ENCODE measurements at places on chromosomes 11 and 22.
A peak's percentile ranks its signal among the peaks of the same experiment; 100 is the strongest.

GRCh38 chr11:23594755-23595154 lies 734.5 kb upstream of the CCDC179 start:
- no peak for DNase-seq

- no peak for DNase-seq
Measured at GRCh38 chr11:106276859-106277436, 199.5 kb downstream of the AASDHPPT start.

DNA sequence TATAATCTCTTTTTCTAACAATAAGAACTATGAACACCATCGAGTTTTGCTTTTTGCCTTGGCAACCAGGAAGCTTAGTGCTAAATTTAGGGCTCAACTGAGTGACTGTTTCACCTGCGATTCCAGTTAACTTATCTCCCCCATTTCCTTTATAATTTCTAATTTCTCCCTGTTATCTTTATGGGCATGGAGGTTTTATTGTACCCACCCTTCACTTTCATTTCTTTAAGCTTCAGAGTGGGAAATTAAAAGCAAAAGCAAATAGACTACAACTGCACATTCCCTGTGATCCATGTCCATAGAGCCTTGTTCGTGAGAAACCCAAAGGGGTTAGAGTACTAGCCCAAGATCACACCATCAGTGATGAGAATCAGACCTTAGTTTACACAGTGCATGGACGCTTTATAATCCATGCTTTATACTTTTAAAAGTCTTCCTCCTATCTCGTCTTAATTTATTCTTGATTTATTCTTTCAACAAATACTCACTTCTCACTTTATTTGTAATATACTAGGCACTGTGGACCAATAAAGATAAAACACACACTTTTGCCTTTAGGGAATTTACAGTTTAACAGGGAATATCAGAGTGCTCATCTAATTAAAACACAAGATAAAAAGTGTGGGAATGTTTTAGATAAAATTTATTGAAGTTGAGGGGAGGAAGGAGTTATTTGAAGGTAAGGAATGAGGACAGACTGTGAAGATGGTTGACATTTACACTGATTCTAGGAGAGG lies 40.6 kb downstream of the ADAMTS15 start:
- DNase-seq, result no peak

GRCh38 chr11:60895687-60896086 lies 10.7 kb downstream of the PRPF19 start:
- DNase-seq, result no peak

DNA sequence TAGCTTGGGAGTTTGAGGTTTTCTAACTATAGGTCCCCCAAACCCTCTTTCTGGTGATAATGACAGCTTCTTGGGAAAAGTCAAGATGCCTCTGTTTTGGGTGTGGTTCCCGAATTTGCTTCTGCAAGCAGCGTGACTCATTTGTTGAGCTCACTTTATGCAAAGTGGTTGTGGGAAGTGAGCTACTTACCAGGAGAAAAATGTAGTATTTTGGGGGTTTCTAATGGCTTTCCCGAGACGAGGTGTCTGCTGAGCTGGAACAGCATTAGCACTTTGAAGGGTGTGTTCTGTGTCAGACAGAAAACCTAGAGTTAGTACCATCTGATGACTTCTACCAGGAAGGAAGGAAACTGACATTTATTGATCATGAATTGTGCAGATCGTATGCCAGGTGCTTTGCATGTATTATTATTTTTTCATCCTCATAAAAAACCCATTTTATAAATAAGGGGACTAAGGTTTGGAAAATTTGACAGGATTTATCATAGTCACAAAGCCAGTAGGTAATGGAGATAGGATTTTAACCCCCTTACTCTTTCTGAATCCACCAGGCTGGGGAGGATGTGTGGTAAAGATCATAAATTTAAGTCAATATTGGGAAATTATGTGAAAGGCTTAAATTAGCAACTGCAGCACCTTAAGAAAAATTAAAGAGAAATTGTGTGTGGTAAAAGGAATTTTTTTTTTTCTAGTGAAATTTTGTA lies 108.8 kb upstream of the CD44 start:
- no peak for DNase-seq

GRCh38 chr22:30637701-30638114 lies 2.1 kb downstream of the SLC35E4 start:
- no peak for DNase-seq

DNA sequence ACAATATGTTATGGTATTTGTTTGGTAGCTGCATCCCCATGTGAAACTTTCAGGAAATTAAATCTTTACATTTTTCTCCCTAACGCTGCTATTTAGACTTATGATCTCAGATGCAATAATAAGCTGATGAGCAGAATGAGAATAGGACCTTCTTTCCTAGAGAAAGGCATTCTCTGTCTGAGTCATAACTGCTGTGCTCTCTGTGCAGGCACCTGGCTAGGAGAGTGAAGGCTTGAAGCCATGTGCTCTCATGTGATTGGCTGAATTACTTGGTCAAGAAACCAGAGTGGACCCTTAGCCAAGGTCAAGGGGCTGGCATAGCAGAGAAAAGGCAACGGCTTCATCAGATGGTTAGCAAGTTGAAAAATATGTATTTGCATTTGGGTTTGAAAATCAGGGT lies 185.0 kb downstream of the ADAMTS15 start:
- no peak for DNase-seq

DNA sequence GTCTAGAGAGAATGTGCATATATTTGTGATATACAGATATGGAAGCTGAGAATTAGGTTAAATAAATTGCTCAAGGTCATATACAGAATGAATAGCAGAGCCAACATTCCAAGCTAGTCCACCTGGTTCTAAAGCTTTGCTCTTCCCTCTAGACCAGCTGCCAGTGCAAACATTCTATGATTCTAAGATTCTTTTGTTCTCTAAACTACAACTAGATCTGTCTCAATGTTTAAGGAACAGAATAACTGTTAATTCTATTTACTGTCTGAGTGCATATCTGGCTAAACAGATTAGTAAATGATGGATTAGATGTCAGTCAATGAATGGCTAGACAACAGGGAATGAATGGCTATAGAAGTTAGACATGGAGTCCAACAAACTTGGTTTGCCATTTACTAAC lies 19.6 kb downstream of the KCNE3 start:
- DNase-seq, result no peak

DNA sequence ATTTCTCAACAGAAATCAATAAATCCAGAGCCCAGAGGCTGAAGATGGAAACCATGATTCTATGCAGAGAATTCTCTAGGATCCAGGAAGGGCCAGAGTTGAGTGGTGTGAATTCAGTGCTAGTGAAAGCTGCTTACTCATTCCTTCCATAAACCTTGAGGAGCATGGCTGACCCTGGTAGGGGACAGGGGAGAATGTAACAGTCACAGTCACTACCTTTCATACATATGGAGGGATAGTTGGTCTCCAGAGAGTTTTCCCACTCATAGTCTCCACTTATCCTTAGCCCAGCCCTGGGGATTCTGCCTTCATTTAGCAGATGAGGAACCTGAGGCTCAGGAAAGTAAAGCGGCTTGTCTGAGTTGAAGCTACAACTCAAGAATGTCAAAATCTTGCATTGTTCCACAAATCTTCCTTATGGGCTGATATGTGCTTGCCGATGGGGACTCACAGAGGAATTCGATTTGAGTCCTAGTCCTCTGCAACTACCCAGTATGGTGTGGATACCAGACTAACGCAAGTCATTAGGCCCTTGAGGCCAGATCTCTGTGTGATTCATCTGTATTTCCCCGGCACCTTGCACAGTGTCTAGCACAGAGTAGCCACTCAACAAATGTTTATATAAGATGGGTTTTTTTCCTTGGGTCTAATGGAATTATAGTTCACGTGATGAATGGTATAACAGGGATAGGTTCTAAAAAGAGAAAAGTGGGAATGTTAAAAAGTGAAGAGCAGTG lies 3.7 kb upstream of the ANAPC15 start:
- no peak for DNase-seq

- DNase-seq, result no peak
Measured at GRCh38 chr11:11969380-11970215, 38.8 kb downstream of the DKK3 start.

DNA sequence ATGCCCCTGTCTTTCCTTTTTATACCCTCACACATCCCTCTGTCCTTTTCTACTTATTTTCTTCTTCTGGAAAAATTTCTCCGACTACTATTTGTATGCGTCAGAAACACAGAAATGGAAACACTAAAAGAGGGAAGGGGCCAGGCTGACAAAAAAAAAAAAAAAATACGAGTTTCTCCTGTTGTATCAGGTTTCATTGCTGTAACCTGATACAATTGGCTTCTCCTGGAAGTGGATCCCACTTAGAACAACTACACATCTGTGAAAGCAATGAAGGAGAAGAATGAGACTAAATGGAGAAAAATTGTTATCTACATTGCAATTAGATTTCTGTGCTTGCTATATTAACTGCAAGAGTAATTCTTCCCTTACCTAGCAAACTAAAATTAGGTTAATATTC lies 393.9 kb downstream of the GUCY1A2 start:
- DNase-seq, result peak; percentile 9

- no peak for DNase-seq
Measured at GRCh38 chr11:1015826-1016545, 20.5 kb downstream of the MUC6 start.

DNA sequence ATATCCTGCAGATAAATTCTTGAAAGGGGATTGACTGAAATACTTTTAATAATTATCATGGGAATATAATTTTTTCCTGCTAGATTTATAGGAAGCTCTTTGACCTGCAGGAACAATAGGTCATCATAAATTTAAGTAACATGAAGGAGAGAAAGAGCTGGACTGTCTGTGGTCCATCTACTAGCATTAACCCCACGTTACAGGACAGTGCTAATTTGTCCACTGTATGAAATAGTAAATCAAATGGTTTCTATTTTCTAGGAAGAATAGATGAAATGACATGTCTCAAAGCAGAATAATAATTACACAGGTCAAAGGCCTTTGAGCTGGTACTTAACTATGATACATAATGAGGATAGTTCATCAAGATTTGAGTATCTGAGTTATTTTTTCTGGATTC lies 825.4 kb upstream of the CNTN5 start:
- no peak for DNase-seq

DNA sequence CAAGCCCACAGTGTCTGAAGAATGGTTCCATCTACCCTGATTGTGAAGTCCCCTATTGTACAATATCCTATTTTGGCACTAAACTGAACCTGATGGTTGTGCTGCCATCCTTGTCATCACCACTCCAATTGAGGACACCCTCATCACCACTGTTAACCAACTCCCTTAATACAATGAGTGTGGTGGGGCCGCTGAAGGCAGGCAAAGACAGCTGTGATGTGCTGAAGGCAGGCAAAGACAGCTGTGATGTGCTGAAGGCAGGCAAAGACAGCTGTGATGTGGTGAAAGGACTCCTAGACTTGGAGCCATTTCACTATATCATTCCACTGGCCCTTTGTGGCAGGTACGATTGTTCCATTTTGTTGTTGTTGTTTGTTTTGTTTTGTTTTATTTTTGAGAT lies 481.6 kb downstream of the SOX6 start:
- DNase-seq, result no peak

DNA sequence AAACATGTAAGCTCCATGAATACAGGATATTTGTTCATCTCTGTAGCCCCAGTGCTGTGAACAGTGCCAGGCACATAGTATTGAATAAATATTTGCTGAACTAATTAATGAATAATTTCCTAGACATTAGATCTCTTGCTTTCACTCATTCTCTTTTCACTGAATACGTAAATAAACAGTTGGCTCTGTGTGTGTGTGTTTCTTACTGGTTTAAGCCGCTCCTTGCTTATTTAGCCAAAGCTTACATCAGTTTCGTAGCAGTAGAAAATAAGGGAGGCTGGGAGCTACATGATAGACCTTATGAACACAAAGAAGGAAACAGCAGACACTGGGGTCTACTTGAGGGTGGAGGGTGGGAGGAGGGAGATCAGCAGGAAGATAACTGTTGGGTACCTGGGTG lies 17.2 kb downstream of the KREMEN1 start:
- DNase-seq, result no peak

GRCh38 chr11:117876341-117877119 lies at the start of gene FXYD6:
Gene FXYD6 (minus strand): TSS chr11:117876658. CDS start chr11:117842776, 33,882 bp downstream.
- DNase-seq, result peak; percentile 19

- no peak for DNase-seq
Measured at GRCh38 chr22:49997251-49997599, 15.3 kb downstream of the IL17REL start.

- no peak for DNase-seq
Measured at GRCh38 chr22:50252082-50253045, 1.3 kb upstream of the HDAC10 start.

DNA sequence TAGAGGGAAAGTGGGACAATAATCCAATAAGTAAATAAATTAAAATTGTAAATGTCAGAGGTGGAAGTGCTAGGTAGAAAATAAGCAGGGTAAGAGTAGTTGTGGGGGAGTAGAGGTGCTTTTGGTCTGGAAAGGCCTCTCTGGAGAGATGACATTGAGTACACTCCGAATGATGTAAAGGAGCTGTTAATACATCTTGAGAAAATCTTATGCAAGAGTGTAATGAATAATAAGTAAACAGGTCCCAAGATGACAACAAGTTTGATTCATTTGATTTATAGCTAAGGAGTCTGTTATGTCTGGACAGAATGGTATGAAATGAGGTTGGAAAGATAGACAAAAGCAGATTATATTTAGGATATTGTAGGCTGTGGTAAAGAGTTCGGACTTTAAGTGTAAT lies 87.5 kb downstream of the TMEM135 start:
- DNase-seq, result peak; percentile 26

DNA sequence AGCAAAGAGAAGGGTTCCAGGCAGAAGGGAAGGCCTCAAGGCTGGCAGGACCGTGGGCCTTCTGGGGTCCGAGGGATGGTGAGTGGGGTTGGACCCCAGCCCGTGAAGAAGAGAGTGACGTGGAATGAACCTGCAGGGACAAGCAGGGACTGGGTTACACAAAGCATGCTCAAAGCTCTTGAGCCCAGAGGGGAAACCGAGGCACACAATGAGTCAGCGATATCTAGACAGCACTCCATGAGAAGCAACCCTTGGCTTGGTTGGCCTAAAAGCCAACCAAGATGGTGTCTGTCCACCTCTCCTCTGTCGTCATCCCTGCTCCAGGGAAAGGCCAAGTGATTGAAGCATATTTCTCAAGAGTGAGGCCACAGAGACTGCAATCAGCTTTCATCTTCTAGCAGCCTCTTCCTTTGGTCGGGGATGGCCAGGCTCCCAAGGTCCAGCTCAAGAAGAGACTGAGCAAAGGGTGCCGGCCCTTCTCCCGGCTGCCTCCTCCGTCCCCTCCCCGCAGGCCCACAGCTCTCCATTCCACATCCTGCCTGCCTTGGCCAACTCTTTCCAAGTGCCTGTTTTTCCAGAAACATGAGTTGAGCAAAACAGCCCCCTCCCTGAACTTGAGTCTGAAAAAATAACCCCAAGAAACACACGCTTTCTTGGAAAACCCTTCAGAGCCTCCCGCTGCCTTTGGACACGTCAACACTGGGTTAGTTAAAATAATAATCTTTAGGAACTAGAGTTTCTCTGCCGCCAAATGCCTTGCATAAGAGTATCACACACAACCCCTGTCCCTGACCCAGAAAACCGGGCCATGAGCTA lies 556.6 kb downstream of the MIAT start:
- peak; percentile 62 for DNase-seq

DNA sequence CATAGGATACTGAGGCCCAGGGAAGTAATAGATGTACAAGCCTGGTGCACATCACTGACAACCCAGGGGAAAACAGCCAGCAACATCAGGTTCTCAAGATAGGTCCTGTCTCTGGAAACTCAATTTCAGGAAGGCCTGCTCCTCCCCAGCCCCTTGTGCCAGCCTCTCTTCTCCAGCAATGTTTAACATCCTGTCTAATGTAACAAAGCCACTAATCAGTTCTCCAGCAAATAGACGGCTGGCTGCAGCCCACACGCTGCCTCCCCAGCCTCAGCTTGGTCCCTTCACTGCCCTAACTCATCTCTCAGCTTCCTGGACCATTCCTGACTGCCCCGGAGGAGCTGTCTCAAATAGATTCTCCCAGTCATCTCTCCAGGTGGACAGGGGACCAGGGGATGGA lies 37.8 kb downstream of the RPL27A start:
- DNase-seq, result no peak

All from fibroblast of skin of left biceps (primary cell).